Tongue (tissue), 3 donors: ENCODE measurements at places on chromosomes 2 and 18.

DNA sequence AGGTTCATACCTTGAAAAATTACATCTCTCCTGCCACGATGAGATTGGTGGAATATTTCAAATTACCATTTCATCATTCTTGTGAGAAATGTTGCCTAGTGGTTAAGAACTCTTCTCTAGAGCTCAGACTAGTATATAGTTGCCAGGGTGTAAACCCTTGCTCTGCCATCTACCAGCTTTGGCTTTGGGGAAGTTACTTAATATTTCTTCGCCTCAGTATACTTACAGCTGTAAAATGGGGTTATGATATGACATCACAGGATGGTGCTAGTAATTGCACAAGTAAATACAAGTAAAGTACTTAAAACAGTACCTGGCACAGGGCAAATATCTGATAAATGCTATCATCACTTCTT is 1.5 kb downstream of the SPOPL start:
- peak; percentile 14 for DNase-seq

GRCh38 chr2:172551271-172551670 is 4.6 kb upstream of the PDK1 start:
- DNase-seq = no peak

DNA sequence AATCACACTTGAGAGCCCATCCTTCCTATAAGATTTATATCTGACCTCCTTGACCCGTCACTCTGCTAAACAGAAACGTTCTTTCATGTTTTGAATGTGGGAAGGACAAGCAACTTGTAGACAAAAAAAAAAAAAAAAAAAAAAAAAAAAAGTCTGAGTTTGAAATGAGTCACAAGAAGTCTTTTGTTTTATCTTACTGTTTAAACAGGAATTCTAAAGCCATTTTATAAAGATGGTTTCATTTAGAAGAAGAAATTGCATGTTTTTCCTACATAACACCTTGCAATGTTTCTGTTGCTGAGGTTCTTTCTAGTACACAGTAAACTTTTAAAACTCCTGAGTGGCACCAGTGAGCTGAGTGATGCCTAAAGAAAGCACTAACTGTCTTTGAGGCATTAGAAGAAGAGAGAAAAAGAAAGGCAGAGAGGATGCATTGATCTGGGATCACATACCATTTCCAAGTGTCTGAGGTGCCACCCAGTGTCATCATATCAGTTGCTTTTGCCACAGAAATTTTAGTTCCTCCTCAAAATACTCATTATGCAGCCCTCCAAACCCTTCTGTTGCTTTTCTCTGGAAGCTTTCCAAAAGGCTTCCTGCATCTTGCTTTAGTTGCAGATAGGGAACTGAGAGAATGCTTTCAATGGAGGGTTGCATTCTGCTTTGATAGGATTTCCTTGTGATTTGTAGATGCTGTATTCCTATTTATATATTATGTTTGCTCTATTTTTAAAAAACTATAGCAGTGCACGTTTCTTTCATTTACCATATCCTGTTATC is 69.1 kb downstream of the ACVR2A start:
- peak; percentile 45 for DNase-seq

DNA sequence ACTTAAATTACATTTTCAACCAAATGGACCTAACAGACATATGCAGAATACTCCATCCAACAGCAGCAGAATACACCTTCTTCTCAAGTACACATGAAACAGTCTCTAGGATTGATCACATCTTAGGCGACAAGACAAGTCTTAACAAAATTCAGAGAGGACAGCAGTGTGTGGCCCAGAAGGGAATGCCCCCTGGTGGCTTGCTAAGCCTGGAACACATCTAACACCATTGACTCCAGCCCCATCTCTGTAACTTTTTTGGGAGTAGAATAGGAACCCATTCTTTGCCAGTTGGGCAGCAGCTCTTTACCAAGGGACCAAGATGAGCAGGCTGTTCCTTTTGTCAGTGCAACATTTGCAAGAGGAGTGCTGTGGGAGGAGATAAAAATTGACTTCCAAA is 249.9 kb downstream of the PLCL1 start:
- peak; percentile 8 for DNase-seq

DNA sequence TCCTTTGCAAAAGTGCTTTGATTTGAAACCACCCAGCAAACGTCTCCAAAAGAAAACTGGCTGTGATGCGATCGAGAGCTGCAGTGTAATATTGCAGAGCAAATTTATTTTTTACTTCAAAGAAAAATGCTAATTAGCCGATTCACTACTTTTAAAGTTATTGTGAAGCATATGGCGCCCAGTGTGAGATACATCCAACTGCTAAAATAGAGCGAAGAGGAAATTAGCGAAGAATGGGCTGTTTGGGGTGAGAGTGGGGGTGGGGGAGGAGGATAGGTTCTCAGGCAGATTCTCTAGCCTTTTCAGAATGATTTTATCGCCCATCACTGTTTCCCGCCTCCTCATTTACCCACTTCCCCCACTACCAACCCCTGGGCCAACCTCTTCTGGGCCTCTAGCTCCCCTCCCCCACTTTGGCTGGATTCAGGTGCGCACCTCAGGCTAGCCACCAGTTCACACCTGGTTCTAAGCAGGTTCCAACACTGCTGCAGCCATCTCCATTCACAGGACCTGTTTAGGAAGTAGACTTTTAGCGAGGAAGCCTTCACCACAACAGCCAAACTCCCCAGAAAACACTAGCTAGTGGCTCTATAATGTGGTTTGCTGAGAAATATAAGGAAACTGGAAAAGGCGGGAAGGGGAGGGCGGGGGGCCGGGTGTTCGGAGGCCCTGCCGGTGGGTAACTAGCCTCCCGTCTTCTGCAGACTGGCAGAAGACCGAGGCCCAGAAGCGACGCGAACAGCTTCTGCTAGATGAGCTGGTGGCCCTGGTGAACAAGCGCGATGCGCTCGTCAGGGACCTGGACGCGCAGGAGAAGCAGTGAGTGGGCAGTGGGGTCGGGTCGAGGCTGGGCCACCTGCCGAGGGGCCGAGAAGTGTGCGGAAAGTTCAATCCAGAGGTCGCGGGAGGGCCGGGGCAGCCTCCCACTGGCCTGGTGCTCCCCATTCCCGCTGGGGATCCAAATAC is 6.0 kb upstream of the OTX1 start:
- no peak for DNase-seq

GRCh38 chr2:38650012-38650411 is 15.9 kb upstream of the GALM start:
- DNase-seq = no peak

- DNase-seq = no peak
Observed at GRCh38 chr18:45161850-45162249, 453.4 kb upstream of the SLC14A2 start.

GRCh38 chr18:10241579-10241978 is 212.9 kb upstream of the APCDD1 start:
- DNase-seq = no peak

- no peak for DNase-seq
Observed at GRCh38 chr2:230230496-230231200, 5.1 kb downstream of the SP140 start.

- DNase-seq = no peak
Observed at GRCh38 chr2:217090024-217090473, 230.2 kb upstream of the TNP1 start.

DNA sequence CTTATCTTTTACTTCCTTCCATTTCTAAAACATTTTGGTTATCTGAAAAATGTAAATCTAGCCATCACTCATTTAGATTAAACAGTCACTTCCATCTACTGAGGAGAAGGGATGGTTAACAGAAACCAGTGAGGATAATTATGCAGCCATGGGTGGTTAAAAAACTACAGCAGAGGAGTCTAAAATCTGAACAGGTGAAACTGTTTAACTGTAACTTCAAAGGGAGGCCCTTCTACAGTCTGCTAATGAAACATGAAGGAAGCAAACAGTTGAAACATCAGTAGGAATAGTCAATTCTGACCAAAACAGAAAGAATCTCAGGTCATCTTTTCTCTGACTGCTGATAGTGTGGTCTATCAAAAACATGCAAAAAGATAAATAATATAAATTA is 71.0 kb downstream of the DTNB start:
- DNase-seq = no peak

DNA sequence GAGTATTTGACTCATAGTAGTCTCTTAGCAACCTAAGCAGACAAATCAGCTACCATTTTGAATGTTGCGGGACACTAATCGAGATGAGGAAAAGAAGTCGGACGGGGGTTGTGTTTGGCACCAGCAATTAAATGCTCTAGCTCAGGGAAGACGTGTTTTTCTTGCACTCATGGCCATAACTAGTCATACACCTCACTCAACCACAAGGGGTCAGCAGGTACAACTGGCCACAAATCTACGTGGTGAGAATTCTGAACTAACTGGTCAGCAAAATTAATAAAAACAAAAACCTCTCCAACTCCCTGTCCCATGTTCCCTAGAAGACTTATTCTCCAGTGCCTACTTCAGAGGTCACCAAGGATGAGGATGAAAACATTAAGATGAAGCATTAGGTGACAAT is 1467.8 kb downstream of the DPP10 start:
- no peak for DNase-seq

GRCh38 chr2:32647180-32647651 is 19.4 kb downstream of the TTC27 start:
- no peak for DNase-seq

DNA sequence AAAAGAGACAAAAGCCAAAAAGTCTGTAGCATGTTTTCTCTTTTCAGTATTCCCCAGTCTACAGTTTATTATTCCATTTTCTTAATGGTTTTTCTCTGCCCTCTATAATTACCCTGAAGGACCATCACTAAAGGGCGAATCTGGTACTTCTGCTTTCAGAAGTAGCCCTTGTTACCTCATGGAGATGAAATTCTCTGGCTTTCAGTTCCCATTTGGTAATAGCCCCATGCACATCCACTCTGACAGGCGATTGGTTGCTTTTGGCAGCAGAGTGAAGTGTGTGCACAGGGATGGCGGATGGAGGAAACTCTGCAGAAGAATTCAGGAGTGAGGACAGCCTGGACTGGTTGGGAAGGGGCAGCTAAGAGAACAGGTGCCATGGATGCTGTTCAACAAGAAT is 66.3 kb upstream of the NABP1 start:
- DNase-seq = no peak

DNA sequence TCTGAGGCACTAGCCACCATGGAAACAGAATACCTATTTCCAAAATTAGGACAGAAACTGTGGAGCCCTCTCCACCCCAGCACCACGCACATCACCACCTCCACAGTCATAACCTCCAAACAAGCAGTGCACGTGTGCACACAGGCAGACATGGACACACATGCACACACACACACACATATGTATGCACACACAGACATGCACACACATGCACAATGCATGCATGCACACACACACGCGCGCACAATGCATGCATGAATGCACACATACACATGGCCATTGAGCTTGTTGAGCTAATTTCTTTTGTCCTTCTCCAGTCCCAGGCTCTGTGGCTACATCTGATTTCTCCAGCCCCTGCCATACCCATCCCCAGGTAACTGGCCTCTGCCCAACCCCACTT is 161.6 kb upstream of the EPB41L3 start:
- DNase-seq = no peak

DNA sequence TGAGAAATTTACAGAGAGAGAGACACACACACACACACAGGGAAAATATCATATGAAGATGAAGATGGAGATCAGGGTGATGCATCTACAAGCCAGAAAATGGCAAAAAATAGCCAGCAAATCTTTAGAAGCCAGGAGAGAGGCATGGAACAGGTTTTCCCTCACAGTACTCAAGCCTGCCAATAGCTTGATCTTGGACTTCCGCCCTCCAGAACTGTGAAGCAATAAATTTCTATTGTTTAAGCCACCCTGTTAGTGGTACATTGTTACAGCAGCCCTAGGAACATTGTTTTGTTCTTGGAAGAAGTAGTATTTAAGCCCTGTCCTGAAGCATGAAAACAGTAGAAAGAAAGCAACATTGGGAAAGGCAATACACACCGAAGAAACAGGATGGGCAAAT is 292.0 kb upstream of the LRP1B start:
- DNase-seq = no peak

GRCh38 chr18:70931942-70932814 is 643.3 kb downstream of the SOCS6 start:
- DNase-seq = peak; percentile 47

DNA sequence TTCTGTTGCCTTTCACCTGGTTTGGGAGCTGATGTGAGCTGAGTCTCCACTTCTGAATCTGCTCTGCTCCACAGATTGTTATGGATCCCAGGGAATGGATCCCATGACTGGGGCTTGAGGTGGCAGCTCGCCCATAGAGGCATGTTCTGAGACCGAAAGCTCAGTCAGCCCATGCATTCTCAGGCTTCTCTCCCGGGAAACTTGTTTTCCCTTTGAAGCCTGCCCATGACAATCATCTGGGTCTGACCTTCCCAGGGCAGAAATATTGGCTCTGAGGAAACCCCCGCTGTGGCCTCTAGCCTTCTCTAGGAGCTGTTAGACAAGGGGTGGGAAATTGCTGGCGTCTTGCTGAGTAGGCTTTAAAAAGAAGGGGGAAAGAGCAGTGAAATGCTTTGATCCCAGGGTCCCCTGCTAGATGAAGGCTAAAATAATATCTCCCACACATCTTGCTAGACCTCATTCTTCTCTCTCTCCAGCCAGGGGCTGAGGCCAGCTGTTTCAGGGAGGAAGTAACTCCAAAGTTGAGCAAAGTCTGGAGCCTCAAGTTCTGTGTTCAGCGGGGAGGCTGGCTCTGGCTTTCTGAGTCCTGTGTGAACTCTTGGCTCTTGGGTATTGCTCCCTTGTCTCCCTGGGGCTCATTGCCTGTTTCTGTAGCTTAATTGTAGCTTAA is 2.0 kb downstream of the VAMP8 start:
- DNase-seq = no peak

GRCh38 chr2:101597347-101597944 is 100.1 kb upstream of the MAP4K4 start:
- peak; percentile 55 for DNase-seq

DNA sequence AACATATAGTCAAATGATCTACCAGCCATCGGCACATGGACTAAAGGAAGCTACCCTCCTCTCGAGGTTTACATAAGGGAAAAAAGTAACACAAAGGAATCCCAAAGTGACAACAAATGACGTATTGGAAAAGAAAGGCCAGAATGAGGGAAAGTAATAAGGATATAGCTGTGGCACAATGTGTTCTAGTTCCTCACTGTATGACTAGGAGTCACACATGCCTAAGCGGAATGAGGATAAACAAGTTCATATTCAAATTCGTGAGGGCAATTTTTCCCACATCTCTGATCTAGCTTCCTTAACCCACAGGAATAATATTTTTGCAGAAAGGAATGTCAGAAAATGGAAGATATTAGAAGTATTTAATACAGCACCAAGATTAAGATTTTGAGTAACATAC is 162.3 kb upstream of the PID1 start:
- no peak for DNase-seq

DNA sequence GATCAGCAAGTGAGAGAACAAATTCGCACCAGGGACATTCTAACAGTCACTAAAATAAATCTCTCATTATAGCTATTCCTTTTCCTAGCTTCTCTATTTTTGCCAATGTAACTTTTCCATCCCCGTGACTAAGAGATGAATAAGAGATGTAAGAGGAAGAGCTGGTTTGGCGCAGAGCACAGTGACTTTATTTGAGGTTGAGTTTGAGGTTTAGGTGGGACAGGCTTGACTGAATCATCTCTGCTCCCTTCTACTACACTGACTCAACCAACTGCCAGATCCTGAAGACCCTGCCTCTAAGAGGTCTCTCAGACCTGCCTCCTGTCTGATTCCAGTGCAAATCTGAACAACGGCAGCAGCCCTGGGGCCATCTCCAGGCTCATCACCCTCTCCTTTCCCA is 28.0 kb downstream of the RFX8 start:
- DNase-seq = no peak

GRCh38 chr18:79713341-79713740 is 33.7 kb downstream of the CTDP1 start:
- no peak for DNase-seq

GRCh38 chr2:240192661-240193060 is 52.2 kb upstream of the OTOS start:
- no peak for DNase-seq
